ENCODE measurements at places on chromosomes 7 and 10. TPM values are rescaled to one million over a fixed set of nuclear protein-coding genes. Genes with fewer than 3 reads are reported as not detected.

- H3K27me3 ChIP-seq = no peaks in the 10 kb centered on the region
- H3K27ac ChIP-seq = no peak overlapping the region
- H3K4me3 ChIP-seq = no peak overlapping the region
Observed at GRCh38 chr7:139699640-139700504, 77.9 kb downstream of the HIPK2 start.

DNA sequence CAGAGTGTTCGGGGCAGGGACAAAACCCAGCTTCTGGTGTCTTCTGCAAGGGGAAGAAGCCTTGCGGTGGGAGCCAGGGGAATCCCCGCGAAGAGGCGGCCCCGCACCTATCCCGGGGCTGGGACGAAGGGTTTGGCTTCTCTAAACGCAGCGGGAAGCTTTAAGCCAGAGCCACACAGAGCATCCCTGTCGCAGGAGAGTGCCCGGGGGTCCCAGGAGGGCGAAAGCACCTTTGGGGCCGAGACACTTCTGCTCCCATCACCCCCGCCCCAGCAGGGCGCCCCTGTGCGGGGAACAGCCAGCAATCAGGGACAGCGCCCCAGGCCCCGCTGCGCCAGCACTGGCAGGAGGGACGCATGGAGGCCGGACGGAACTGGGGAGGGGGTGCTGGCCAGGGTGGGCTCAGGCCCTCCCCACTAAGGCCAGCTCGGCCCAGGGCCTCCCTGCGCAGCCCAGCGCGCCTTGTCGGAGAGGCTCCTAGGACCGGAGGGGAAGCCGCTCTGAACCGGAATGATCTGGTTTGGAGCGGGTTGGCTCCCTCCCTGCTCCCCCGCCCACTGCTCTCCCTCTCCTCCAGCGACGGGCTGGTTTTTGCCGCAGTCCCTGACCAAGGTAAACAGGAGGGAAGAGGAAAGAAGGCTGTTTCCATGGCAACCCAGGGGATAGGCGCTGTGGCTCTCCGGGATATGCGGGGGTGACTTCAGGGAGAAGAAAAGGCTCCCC lies 63.9 kb downstream of the TMEM209 start:
- H3K36me3 ChIP-seq = no peaks in the 10 kb centered on the region
- H3K4me1 ChIP-seq = no peaks in the 10 kb centered on the region
- H3K27ac ChIP-seq = peak overlapping the region; percentile 79
- peak; percentile 13 for DNase-seq
- no peaks in the 10 kb centered on the region for H3K27me3 ChIP-seq

- H3K36me3 ChIP-seq = no peaks in the 10 kb centered on the region
- no peak for DNase-seq
- no peak overlapping the region for H3K27ac ChIP-seq
- H3K27me3 ChIP-seq = peaks cover 18% of the 10 kb centered on the region
- no peaks in the 10 kb centered on the region for H3K4me1 ChIP-seq
Observed at GRCh38 chr10:30158325-30158960, 99.1 kb upstream of the JCAD start.

GRCh38 chr10:71504168-71504567 lies 107.4 kb downstream of the CDH23 start:
- H3K27me3 ChIP-seq = peaks cover 5% of the 10 kb centered on the region
- H3K4me1 ChIP-seq = no peaks in the 10 kb centered on the region
- H3K36me3 ChIP-seq = no peaks in the 10 kb centered on the region
- DNase-seq = no peak
- no peak overlapping the region for H3K27ac ChIP-seq

DNA sequence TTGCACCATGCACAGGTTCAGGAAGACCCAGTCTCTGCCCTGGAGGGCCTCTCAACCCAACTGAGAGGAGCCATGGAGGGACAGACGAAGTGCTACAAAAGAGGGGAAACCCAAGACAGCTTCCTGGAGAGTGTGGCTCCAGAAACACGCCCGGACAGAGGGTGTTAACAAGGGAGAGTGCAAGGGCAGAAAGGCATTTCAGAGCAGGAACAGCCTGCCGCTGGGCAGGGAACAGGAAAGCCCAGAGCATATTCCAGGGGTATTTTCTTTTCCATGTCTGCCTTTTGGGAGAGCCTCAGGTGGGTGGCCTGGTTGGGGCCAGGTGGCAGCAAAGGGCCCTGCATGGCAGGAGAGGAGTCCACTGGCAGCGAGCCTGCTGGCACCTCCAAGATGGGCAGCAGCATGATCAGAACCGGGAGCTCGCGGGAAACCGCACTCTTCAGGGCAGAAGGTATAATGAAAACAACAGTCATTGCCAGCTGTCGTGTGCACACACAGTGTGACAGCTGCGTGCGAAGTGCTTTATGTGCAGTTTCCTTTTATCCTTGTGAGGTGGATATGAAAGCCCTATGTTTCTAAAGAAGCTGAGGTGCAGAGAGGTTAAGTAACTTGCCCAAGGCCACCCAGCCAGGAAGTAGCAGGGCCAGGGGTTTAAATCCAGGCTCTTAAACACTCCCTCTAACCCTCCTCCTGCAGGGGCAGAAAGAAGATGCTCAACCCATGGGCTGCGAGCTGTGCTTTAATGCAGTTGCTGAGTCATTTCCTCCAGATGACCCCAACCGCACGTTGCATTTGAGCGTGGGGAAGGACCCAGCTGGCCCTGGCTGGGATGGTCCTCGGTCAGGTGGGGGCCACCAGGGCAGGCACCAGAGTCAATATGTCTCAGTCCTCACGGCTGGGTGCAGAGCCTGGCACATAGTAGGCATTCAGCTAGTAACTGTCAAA lies 128.6 kb downstream of the OAT start:
- H3K36me3 ChIP-seq = no peaks in the 10 kb centered on the region
- H3K4me3 ChIP-seq = no peak overlapping the region
- no peak for DNase-seq

Gene ANKRD22
- not detected for total RNA-seq

GRCh38 chr10:25107756-25108155 lies 67.0 kb upstream of the GPR158 start:
- no peaks in the 10 kb centered on the region for H3K4me1 ChIP-seq
- H3K4me3 ChIP-seq = no peak overlapping the region
- no peak overlapping the region for H3K27ac ChIP-seq

Gene AKR1E2
- 10.8 TPM for total RNA-seq

Gene MSS51
- total RNA-seq = 3.7 TPM

Gene ADRA2A
- 0.12 TPM for total RNA-seq

Gene WDR86
- total RNA-seq = 10.1 TPM

GRCh38 chr7:148695953-148696352 lies 2.8 kb upstream of the CUL1 start:
- no peak overlapping the region for H3K4me3 ChIP-seq
- peaks cover 15% of the 10 kb centered on the region for H3K4me1 ChIP-seq
- DNase-seq = no peak
- H3K36me3 ChIP-seq = no peaks in the 10 kb centered on the region
- H3K27ac ChIP-seq = no peak overlapping the region

- no peaks in the 10 kb centered on the region for H3K4me1 ChIP-seq
- no peak overlapping the region for H3K4me3 ChIP-seq
- no peaks in the 10 kb centered on the region for H3K27me3 ChIP-seq
- no peaks in the 10 kb centered on the region for H3K36me3 ChIP-seq
- H3K27ac ChIP-seq = no peak overlapping the region
- no peak for DNase-seq
Observed at GRCh38 chr10:91345716-91346115, 64.4 kb upstream of the HECTD2 start.

Gene PDE6C
- total RNA-seq = not detected

DNA sequence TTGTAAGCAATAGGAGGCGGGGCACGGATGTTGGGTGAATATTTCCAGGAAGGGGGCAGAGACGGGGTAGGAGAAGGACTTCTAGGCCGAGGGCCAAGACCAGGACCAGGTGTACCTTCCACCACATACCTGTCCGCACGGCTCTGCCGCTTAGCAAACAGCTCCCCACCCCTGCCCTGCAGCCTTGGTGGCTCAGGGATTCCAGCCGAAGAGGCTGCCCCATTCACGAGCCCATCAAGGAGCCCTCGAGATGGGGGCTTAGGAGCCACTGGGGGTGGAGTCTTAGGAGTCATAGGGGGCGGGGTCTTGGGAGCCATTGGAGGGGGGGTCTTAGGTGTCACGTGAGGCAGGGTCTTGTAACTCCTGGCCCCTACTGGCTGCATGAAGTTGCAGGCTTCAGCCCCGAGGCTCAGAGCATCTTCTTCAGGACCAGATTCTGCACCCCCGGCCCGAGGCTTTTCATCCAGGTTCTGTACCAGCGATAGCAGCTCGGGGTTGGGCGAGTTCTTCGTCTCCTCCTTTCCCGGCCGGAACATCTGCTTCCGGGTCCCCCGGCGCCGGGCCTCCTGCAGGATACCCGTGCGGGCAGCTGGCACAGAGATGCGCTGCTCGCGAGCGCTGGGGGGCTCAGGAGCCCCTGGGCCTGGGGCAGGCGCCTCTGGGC lies 6.1 kb upstream of the MYOZ1 start:
- no peaks in the 10 kb centered on the region for H3K4me1 ChIP-seq
- no peaks in the 10 kb centered on the region for H3K36me3 ChIP-seq
- peak overlapping the region; percentile 74 for H3K4me3 ChIP-seq
- no peak for DNase-seq

Gene KCNH2
- 2.9 TPM for total RNA-seq

Gene ZNF511
- total RNA-seq = 35.2 TPM

Gene MRPL32
- total RNA-seq = 37.1 TPM

- no peak for DNase-seq
- no peaks in the 10 kb centered on the region for H3K36me3 ChIP-seq
- H3K27me3 ChIP-seq = peaks cover 5% of the 10 kb centered on the region
- H3K27ac ChIP-seq = no peak overlapping the region
- H3K4me3 ChIP-seq = no peak overlapping the region
Observed at GRCh38 chr10:77898323-77899079, 28.1 kb downstream of the DLG5 start.

Measured in T-cell (primary cell).